ENCODE measurements at places on chromosomes 7 and 10. TPM values are rescaled to one million over a fixed set of nuclear protein-coding genes. Genes with fewer than 3 reads are reported as not detected.

DBF4 gene
- 20.3 TPM for total RNA-seq

GRCh38 chr7:11485636-11486035, 346.4 kb downstream of the THSD7A start:
- DNase-seq = no peak

GRCh38 chr7:141431711-141432110, 119.5 kb upstream of the AGK start:
- no peak for DNase-seq

- DNase-seq = no peak
Observed at GRCh38 chr10:33661580-33662336, 327.3 kb upstream of the NRP1 start.

KLF14 gene
- total RNA-seq = not detected

GRCh38 chr10:15144788-15145187, 23.7 kb downstream of the NMT2 start:
- DNase-seq = peak; percentile 86

ZFAND2A gene
- total RNA-seq = 9.4 TPM
